Mucosa of gallbladder (tissue), 1 donor: ENCODE measurements at places on chromosomes 7 and 10. TPM values are rescaled to one million over a fixed set of nuclear protein-coding genes. Genes with fewer than 3 reads are reported as not detected.

EN2 gene
- total RNA-seq = not detected

KCNIP2 gene
- 2.5 TPM for total RNA-seq

SLC13A1 gene
- 132 TPM for total RNA-seq

TMEM72 gene
- not detected for total RNA-seq

CRTAC1 gene
- total RNA-seq = 1.6 TPM

SAMD9L gene
- 6.4 TPM for total RNA-seq

TFEC gene
- 4.2 TPM for total RNA-seq

- DNase-seq = no peak
Observed at GRCh38 chr7:99124751-99125504, 19.0 kb downstream of the SMURF1 start.

- no peak for DNase-seq
Observed at GRCh38 chr10:67005981-67006380, 80.1 kb downstream of the LRRTM3 start.

DNA sequence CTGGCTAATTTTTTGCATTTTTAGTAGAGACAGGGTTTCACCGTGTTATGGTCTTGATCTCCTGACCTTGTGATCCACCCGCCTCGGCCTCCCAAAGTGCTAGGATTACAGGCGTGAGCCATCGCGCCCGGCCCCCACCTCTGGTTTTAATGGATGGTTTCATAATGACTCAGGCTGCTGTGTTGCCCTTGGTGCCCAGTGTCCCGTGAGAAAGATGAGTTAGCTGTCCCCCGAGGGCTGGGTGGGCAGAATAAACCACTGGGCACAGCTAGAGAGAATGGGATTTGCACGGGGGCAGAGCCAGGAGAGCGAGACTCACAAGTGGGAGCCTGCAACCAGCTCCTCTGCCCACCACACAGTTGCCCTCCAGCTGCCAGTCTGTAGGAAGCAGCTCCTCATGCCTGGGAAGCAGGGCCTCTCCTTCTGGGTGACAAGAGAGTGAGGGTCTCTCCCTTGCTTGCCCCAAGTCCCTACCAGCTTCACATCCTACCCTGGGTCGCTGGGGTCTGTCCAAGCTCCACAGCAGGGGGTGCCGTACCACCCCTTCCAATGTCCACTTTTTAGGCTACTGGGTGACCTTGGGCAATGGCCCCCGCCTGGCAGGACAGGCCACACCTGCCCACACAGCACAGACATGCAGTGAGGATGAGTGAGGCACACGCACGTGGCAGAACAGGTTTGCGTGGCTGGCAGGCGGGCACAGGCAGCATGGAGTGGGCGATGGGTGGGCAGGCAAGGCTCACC lies 16.1 kb upstream of the NDST2 start:
- no peak for DNase-seq

- no peak for DNase-seq
Observed at GRCh38 chr10:31721096-31721495, 207.5 kb downstream of the ARHGAP12 start.

DNA sequence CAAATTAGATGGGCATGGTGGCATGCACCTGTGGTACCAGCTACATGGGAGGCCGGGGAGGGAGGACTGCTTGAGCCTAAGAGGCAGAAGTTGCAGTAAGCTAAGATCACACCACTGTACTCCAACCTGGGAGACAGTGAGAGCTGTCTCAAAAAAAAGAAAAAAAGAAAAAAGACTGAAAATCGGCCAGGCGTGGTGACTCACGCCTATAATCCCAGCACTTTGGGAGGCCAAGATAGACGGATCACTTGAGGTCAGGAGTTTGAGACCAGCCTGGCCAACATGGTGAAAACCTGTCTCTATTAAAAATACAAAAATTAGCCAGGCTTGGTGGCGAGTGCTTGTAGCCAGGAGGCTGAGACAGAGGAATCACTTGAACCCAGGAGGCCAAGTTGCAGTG lies 11.9 kb downstream of the RNF216 start:
- no peak for DNase-seq

DNA sequence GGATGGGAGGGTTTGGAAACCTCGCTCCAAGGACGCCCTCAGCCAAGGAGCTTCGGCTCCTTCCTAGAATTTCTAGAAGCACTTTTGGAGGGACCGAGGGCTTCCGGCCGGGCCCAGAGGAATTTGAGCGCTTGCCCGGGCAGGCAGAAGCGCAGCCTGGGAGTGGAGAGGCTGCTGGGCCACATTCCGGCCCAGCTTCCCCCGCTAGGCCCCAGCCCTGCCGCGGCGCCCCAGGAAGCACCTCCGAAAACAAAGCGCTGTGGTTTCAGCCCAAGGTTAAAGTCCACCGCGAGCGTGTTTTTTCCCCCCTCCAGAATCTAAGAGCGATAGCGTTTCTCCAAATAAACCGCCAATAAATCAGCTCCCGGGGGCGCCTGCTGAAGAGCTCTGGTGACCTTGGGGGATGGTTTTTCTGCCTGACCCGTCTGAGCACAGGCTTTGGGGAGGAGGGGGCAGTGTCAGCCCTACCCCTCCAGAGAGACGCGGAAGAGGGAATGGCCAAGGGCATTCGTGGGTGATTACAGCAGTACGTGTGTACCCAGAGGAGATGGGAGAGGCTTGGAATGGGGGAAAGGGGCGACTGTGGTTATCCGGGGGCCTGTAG lies 5.7 kb upstream of the TNRC18 start:
- DNase-seq = peak; percentile 67

DNA sequence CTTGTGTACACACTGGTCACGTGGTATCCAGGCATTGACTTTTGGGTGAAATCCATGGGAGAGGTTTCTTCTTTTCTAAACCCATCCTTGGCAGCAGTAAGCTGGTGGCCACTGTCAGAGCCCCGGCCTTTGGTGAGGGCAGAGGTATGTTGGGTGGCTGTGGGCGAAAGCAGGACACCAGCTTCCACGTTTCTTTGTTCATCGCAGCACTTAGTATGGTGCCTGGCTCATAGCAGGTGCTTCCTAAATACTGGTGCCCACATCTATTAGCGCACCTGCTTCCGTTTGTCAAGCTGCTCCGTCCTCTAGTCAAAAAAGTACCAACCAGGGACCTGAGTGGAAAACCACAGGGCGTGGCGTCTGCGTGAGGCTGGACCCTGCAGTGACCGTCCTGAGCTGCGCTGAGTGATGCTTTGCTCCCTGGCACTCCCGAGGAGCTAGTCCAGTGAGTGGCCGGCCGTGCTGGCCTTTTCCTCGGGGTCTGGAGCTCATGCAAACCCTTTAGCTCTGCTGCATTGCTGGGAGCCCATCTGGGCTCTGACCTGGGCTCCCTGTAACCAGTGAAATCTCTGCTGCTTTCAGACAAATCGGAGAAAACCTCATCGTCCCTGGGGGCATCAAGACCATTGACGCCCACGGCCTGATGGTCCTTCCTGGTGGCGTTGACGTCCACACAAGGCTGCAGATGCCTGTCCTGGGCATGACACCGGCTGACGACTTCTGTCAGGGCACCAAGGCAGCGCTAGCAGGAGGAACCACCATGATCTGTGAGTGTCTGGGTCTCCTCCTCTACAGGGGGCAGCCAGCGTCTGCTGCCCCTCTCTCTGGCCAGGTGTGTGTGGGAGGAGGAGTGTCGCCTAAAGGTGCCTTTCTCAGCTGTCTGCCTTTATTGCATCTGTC lies 5.6 kb downstream of the DPYSL4 start:
- no peak for DNase-seq

- no peak for DNase-seq
Observed at GRCh38 chr7:80307227-80307856, 172.7 kb downstream of the GNAI1 start.

DNA sequence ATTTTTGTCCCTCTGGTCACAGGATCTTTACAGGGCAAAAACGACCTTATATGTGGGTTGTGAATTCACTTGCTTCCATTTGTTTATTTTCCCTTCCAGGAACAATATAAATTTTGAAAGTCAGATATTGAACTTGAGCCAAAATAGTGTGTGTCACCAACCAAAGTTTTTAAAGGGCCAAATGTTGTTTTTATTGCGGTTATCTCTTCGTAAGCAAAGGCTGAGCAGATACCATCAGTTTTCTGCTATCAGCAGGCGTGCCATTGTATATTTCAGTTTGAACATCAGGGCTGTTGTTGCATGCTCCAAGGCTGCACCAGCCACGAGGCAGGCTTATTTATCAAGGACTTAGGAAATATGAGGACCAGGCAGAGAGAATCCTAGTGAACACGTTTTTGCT lies 160.3 kb downstream of the PAXIP1 start:
- no peak for DNase-seq

DNA sequence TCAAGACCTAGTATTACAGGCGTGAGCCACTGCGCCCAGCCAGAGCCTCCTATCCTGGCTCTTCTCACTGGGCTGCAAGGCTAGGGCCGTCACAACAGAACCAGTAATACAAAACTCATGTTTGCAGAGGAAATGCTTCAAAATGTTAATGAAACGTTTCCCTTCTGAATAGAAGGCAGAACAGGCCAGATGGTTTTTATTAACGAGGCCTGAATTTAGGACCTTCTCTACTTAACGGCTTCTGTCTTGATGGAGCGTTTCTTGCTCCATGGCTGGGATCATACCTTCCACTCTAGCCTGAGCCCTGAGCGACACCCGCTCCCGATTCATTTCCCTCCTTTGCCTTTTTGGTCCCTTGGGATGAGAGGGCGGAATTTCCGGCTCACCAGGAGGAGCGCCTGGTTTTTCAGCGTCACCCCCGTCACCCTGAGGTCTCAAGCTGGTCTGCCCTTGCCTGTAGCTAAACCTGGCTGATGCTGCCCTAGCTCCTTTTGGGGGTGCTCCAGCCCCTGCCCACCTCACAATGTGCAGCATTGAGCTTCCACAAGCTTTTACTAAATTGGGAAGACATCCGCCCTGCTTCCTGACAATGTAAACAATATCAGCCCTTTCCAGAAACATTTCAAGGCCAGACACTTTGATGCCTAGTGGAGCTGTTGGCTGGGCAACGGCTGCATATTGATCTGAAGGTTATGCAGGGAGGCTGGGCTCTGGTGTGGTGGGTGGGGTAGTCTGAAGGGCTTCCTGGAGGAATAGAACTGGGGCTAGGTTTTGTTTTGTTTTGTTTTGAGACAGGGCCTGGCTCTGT lies 5.2 kb downstream of the CLIP2 start:
- peak; percentile 66 for DNase-seq

DNA sequence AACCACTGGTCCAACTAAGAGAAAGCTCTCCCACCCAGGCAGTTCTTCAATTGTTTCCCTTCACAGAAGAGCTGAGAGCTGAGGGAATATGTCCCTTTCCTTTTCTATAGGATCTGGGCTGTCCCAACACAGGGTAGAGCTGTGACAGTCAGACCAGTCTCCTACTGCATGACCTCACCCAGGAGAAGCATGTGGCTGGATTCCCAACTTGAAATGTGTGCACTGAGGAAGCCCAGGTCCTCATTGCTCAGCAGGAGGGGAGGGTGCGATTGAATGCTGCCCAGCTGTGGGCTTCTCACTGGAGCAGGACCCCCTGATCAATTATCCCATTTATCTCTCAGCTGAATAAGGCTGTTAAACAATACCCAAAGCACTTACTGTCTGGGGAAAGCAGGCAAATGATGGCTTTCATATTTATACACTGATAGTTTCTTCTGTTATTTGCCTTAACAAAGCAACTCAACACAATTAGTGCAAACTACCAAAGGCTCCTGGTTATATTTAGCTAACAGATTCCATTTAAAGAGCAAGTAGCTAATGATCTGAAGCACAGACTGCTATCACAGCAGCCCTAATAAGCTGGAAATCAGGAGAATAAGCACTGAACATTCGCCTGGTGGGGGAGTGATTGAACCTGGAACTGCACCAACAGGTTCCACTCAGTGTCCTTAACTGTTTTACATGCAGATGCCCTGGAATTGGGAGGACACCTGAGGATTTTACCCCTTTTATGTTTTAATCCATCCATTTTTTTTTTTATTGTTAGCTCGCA lies 508.8 kb downstream of the CCSER2 start:
- DNase-seq = no peak

DNA sequence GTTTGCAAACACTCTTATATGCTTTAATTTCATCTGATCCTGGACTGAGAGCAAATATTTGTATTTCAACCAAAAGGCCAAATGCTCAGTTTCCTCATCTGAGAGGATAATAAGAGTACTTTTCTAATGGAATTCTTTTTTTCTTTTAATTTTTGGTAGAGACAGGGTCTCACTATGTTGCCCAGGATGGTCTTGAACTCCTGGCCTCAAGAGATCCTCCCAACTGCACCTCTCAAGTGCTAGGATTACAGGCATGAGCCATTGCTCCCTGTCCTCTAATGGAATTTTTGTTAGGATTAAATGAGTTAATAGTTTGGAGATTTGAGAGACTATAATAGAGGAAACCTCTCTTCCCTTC lies 68.4 kb upstream of the KMT2E start:
- DNase-seq = no peak

DNA sequence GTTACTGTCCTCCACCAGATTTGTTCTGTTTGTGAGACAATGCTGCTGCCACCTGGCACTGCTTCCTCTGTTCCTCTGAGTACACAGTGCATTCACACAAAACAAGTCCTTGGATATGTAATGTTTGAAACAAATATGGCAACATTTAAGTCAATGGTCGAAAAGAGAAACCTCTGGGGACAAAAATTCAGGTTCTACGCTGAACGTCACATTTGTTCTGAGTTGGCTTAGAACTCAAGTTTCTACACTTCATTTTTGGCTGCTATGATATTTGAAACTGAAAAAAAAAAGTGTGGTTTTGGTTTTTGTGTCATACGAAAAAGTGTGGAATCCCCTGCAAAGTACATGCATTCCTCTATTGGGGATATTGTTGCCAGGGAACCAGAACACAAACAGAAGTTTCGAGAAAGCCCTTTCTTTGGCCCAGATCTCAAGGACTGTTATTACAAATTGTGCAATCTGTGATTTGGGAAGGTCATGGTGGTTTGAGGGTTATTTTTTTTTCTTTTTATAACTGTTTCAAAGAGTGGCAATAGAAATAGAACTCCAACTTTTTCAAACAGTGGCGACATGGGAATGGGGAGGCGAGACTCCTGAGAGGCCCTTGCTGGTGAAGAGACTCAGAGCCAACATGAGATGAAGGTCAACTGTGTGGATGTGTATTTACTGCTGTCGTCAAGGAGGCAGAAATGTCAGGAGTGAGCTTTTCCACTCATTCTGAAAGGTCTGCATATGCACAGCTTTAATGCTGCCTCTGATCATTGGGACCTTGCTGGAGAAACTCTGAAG lies 127.5 kb downstream of the CUBN start:
- DNase-seq = peak; percentile 52

- no peak for DNase-seq
Observed at GRCh38 chr7:156929789-156930539, 19.5 kb upstream of the NOM1 start.

GRCh38 chr7:128027485-128027980 lies 3.7 kb downstream of the LRRC4 start:
- DNase-seq = no peak

DNA sequence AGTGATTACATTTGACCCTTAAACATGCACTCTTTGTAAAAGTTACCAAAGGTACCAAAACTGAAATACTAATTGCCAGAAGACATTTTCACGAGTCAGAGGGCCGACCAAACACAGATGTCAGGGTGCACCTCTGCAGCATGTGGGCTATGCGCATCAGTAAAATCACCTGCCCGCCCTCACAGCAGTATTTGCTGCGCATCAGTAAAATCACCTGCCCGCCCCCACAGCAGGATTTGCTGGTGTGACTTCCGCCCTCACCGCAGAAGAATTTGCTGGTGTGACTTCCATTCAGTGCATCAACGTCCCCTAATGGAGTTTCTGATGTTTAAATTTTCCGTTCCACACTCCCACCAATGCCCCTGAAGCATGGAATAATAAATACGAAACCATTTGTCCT lies 202.9 kb downstream of the PTPRN2 start:
- no peak for DNase-seq
